NCI-H2081 (cell line): ENCODE measurements at places on chromosomes 11 and 22.

GRCh38 chr11:18408558-18409291 is 3.4 kb upstream of the LDHC start:
- DNase-seq = no peak

DNA sequence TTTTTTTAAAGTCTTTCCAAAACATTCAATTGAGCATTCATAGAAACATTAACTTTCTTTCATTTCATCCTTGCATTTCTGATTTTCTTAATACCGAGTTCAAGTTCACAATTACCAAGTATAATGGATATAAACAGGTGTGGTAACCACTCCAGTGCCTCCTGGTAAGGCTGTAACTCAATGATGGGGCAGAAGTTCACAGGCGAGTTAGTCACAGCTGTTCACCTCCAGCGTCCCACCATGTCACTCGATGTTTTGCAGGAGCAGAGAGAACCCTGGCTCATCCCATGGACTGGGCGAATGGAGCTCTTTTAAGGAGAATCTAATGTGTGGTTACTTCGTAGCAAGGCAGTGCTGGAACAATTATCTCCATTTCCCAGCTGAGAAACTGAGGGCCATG is 94.4 kb upstream of the ALX4 start:
- no peak for DNase-seq

DNA sequence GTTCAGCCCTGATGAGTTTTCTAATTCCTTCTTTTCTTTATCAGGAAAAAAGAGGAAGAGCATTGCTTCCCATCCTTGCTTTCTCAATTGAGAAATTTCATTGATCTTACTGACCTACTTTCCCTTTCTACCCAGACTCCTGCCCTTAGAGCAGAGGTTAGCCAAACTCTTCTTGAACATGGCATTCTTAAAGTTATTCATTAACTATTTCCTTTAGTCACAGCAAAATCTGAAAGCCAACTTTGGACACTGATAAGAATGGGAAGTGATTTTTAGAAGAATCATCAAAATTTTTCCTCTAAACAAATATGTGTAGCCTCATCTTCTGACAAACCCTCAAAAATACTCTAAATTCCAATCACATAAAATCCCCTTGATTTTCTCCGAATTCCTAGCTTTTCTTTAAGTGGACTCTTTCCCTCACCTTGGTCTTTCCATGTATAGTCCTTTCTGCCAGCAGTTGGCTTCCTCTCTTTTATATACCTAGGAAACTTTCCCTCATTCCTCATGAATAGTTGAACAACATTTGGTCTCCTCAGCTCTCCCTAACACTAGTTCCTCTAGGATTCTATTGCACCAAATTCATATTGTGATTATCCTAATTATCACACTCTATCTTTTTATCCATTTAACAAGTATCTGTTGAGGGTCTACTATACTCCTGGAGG is 566.7 kb upstream of the CCDC90B start:
- no peak for DNase-seq

DNA sequence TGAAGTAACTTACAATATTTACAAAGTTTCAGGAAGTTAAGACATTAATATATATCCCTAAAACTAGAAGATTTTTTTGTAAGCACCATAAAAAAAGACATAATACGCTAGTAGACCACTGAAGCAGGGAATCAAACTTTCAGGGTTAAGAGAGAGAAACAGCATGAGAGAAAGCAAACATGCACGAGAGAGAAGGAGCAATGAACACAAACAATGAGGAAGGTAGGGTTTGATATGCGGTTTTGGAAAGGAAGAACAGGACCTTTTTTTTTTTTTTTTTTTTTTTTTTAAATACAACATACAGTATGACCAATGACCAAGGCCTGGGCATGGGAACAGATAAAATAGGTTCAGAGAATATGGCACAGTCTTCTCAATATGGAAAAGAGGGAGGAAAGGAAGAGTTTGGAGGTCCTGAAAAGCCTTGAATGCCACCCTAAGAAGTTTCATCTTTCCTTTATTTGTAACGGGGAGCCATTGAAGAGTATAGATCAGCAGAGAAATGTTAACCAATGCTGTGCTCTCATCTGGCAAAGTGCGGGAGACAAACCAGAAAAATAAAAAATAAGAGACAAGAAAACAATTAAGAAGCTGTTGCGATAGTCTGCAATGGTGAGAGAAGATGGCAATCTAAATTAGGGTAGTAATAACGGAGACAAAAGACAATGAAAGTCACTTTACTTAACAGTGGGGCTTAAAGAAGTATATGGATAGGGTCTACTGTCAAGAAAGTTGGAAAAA is 101.0 kb downstream of the USP35 start:
- no peak for DNase-seq

- DNase-seq = no peak
Measured at GRCh38 chr11:10092426-10092825, 201.6 kb downstream of the SBF2 start.

DNA sequence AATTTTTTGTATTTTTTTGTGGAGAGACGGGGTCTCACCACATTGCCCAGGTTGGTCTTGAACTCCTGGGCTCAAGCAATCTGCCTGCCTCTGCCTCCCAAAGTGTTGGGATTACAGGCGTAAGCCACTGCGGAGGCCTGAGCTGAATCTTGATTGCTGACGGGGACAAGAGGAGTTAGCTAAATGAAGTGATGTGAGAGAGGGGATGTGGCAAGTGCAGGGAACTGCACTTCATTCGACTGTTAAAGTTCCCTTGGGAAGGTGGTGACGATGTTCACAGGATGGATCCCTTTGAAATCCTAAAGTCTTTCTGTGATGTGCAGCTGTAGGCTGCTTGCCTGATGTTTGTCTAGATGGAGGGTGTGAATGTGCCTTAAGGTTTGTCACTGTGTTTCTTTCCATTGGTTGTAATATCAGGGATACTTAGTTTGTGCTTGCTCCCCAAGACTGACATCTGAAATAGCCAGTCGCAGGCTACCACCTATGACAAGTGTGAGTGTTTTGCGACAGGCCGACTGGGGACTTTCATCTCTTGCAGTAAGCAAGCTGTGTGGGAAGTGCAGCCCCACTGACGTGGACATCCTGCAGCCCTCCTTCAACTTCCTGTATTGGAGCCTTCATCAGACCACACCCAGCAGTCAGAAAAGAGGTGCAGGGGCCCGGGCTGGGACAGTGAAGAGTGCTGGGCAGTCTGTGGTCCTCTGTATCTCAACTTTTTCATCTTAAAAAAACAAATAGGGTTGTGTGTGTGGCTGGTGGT is 19.6 kb upstream of the CCDC134 start:
- DNase-seq = no peak

GRCh38 chr11:2305788-2306451 is 4.1 kb downstream of the TSPAN32 start:
- no peak for DNase-seq

- DNase-seq = no peak
Measured at GRCh38 chr11:45021001-45021400, 70.3 kb upstream of the TP53I11 start.

GRCh38 chr22:36608987-36609386 is 80.0 kb upstream of the EIF3D start:
- no peak for DNase-seq

DNA sequence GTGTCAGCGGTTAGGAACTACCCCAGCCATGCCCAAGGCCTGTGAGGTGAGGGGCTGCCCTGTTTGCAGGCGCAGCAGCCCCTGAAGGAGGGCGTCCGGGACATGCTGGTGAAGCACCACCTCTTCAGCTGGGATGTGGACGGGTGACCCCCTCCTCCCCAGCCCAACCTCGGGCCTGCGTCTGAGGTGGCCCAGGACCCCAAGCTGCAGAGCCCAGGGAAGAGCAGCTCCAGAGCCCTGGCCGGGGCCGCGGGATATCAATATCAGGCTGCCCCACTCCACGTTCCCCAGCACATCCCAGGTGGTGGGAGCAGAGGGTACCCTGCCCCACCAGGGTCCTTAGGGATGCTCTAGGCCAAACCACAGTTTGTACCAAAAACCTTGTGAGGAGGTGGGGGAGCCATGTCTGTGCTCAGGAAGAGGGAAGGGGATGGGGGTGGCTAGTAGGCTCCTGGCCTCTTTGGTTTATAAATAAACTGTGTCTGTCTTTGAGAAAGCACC is 39.3 kb downstream of the SGSM3 start:
- no peak for DNase-seq
